NCI-H524 (cell line): ENCODE measurements at places on chromosomes 1 and 21.

- no peak for DNase-seq
Measured at GRCh38 chr21:28751176-28751575, 241.5 kb downstream of the LTN1 start.

GRCh38 chr1:112508278-112509004 lies at the start of gene WNT2B:
TSS of gene WNT2B (plus strand) at chr1:112508965. CDS start at chr1:112509263, 298 bp downstream.
- DNase-seq = peak; percentile 21

DNA sequence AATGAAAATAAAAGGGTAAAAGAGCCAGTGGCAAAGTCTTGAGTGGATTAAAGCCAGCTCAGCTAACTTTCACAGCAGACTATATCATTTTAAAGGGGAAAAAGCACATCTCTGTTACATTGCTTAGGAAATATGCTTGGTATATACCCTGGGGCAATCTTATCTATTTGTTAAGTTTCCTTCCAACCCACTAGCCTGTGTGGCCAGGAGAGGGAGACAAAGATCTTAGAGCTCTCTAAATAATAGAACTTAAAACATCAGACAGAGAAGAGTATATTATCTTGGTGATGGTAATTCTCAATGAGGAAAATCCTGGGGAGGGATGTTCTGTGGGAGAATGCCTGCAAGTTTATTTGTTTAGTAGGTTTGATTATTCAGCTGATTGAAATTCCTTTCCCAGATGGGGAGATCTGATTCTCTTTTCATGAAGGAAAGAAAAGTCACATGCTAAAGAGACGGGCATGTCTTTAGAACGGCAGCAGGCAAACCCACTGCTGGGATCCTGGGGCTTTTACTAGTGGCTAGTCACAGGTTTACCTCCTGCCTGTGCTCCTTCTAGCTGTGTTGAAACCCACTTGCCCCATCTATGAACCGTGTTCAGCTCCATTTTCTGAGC lies 3.6 kb downstream of the KCNE2 start:
- peak; percentile 66 for DNase-seq

DNA sequence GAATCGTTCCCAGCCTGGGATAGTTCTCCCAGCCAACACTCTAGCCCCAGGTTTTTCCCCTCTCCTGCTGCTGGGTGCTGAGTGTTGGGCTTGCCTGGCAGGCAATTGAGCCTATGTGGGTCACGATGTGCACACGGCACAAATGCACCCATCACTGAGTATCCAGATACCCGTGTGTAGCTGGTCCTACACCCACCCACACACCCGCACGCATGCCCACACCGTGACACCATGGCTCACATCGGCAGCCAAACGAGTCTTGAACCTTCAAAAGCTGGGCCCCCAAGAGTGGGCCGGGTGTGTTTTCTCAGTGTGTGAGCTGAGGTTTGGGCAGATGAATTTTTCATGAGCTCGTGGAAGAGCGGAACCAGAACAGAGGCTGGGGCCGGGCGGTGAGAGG lies 188.5 kb downstream of the GRIK3 start:
- no peak for DNase-seq

DNA sequence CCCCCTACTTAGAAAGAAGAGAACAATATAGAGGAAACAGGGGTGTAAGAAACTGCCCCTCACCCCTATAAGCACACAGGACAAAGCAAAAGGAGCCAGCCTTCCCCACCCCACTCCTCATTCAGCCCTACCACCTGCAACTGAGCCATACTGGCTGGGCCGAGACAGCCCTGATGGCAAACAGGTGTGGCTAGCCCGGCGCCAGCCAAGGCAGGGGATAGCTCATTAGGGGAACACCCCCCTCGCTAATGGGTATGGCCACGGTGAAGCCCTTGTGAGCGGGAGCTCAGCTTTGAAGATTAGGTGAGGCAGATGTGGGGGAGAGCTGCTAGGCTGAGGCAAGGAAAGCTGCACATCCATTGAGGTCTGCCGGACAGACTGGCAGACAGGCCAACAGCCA lies 65.5 kb downstream of the ERI3 start:
- no peak for DNase-seq

DNA sequence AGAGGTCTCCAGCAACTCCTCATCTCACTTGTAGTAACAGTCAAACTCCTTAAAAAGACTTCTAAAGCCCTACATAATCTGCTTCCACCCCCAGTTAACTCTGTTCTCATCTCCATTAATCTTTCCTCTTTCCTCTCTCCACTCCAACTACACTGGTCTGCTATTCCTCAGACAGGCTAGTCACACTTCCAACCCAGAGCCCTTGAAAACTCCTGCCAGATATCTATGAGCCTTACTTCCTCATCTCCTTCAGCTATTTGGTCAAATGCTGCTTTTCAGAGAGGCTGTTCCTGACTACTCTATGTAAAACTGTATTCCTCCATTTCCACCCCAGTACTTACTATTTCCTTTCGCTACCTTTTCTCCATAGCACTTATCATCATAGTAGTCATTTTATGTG lies 24.4 kb downstream of the PCP4L1 start:
- DNase-seq = no peak

GRCh38 chr1:24340770-24341169 lies 21.6 kb downstream of the GRHL3 start:
- no peak for DNase-seq

GRCh38 chr1:91570120-91570448 lies 69.4 kb downstream of the CDC7 start:
- DNase-seq = no peak

- no peak for DNase-seq
Measured at GRCh38 chr1:56934430-56935060, 31.3 kb downstream of the C8B start.

DNA sequence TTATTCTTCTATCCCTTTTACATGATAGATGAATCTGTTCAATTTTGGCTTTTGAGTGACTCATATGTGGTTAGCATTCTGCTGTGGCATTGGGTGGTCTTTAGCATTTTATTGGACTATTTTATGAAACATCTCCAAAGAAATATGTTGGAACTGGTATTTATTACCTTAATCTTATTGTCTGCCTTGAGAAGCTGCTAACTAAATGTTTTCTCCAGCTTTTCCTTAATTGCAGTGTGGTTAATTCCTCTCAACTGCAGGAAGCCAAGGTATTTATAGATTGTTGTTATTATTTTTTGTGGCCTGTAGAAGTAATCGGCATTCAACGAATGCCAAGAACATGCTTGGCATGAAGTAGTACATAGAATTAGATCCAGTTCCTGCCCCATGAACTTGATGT lies 64.1 kb downstream of the NOS1AP start:
- no peak for DNase-seq

- DNase-seq = no peak
Measured at GRCh38 chr1:9078015-9078751, 8.7 kb upstream of the SLC2A5 start.

DNA sequence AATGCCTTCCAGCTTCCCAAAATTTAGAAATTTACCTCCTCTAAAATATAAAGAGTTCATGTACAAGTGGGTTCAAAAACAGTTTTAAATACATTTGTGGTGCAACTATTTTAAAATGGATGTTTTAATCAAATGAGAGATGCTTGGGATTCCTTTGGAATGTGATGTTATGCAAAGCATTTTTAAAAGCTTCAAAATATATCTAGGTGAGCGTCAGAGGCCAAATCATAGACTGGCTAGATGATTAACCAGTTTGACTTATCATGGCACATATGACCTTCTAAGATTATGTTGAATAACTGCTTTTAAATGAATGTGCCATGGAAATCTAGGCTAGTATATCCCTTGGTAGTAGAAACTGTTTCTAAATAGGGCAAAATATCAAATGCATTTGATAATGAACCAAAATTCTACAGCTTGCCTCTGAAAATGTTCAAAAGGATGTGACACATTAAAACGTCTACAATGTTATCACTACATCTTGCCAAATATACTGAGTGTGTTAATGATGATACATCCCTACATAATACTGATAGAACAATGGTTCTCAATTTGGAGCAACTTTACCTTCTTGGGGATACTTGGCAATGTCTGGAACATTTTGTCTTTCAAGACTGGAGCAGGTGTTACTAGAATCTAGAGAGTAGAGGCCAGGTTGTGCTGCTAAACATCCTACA lies 650.9 kb upstream of the ADGRL2 start:
- DNase-seq = no peak

DNA sequence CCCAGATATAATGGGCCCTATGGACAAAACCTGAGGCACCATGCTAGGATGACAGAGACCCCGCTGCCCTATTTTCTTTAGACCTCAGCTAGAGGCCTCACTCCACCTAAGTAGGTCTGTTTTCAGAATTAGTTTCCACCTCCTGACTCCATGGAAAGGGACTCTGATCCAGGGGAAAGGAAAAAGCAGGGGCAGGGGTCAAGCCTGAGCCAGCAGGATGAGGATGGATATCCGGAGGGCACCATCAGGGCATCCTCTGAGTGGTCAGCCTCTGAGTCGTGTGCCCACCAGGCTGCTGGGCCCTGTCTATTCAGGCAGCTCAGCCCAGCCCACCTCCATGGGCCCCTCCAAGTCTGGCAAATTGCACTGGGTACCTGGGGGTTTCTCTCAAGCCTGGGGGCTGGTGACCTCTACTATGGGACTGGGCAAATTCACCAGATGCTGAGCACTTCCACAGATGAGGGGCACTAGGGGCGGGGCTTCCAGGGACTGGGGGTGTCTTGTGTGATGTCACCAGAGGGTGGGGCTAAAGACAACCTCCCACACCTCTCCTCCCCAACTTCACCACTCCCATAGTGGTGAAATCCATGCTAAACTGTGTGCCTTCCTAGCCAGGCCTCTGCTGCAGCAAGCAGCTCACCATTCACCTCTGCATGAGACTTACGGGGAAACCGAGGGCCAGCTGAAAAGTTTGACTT lies 5.5 kb downstream of the PAQR7 start:
- no peak for DNase-seq

DNA sequence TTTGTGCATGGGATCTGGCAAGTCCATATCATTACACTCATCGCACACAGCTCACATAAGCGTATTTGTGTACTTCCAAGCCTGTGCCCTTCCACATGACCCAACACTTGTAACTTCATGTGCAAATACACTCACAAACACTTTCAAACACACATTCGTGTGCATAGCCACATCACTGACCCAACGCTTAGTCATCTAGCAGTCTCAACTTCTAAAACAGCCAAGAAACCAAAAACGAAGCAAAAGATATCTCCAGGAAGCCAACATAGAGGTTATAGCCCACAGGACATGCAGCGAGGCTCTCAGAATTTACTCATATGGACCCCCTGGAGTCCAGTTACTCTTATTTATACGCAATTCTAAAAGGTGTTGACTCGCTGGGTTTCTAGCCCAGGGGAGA lies 10.9 kb upstream of the GOLT1A start:
- DNase-seq = no peak

GRCh38 chr1:162361349-162361748 lies 15.3 kb downstream of the SPATA46 start:
- DNase-seq = no peak

DNA sequence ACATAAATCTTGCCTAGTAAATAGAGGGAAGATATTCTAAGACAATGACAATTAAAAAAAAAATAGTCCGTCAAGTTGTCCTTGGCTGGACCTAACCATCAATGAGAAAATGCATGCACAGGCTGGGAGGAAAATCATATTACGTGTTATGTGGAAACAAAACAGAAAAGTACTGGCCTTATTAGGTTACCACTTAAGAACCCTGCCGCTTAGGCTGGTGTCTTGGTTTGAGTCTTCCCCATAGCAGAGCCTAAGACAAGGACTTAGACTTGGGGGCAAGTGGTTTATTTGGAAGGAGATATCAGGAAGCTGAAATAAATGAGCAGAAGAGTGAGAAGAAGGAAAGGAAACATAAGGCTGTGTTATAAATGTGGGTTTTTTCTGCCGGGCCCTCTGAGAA lies 186.4 kb downstream of the MRPL39 start:
- DNase-seq = no peak
